ENCODE measurements at places on chromosomes 4 and X. TPM values are rescaled to one million over a fixed set of nuclear protein-coding genes. Genes with fewer than 3 reads are reported as not detected.

- no peak for DNase-seq
- no peaks in the 10 kb centered on the region for H3K4me1 ChIP-seq
- H3K27ac ChIP-seq = no peak overlapping the region
- no peak overlapping the region for H3K4me3 ChIP-seq
Observed at GRCh38 chrX:84717343-84717742, 215.1 kb upstream of the HDX start.

- DNase-seq = no peak
- no peaks in the 10 kb centered on the region for H3K27me3 ChIP-seq
- no peaks in the 10 kb centered on the region for H3K36me3 ChIP-seq
- no peaks in the 10 kb centered on the region for H3K4me1 ChIP-seq
- no peak overlapping the region for H3K27ac ChIP-seq
Observed at GRCh38 chrX:120087289-120088017, 10.0 kb upstream of the RHOXF2B start.

DNA sequence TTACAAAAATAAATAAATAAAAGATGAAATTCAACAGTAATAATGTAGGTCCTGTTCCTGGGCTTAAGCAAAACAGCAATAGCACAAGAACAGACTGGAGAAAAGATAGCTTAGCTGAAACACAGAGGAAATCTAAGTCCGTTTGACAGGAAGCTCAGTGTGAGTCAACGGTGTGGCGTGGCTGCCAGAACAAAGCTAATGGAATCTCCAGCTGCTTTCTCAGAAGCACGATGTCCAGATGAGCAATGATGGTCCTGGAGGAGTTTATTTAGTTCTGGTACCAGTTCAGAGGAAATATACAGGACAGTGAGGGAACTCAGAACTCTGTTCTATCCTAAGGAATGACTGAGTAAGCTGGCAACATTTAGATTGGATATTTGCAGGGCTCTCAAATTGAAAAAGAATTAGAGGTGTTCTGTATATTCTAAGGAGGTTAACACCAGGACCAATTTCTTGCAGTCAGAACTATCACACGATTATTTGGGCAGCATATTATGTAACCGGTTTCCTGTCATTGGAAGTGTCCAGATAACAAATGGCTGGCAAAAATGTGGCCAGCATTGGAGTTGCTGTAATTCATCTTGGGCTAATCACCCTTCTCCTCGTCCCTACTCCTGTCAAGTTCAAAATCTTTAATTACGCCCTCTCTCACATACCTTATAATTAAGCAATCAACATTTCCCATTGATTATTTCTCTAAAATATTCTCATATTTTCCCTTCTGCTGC lies 12.7 kb downstream of the GAB3 start:
- H3K27ac ChIP-seq = no peak overlapping the region
- H3K36me3 ChIP-seq = no peaks in the 10 kb centered on the region
- H3K27me3 ChIP-seq = no peaks in the 10 kb centered on the region
- H3K4me3 ChIP-seq = no peak overlapping the region
- H3K4me1 ChIP-seq = peaks cover 20% of the 10 kb centered on the region

GRCh38 chr4:185464183-185464582 lies 7.3 kb downstream of the CCDC110 start:
- peaks cover 3% of the 10 kb centered on the region for H3K27me3 ChIP-seq
- H3K27ac ChIP-seq = no peak overlapping the region
- no peaks in the 10 kb centered on the region for H3K4me1 ChIP-seq
- no peaks in the 10 kb centered on the region for H3K36me3 ChIP-seq

- DNase-seq = peak; percentile 19
- H3K4me3 ChIP-seq = no peak overlapping the region
- no peaks in the 10 kb centered on the region for H3K36me3 ChIP-seq
- H3K27ac ChIP-seq = peak overlapping the region; percentile 59
Observed at GRCh38 chrX:46841346-46841745, 4.5 kb downstream of the RP2 start.

DNA sequence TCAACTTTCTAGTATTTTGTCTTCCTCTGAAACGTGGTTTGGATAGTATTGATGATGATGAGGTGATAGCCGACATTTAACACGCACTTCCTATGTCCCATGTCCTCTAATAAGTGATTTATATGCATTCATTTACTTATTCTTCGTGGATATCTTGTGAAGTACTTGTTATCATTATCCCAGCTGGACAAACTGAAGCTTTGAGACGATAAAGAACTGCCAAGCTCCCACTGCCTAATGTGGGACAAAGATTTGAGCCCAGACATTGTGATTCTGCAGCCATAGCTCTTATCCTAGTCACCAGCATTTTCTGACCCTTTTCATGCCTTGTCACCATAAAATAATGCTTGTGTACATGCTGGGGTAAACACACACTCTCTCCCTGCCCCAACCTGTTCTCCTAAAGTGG lies 92.5 kb downstream of the RAPGEF2 start:
- H3K36me3 ChIP-seq = no peaks in the 10 kb centered on the region
- H3K27me3 ChIP-seq = no peaks in the 10 kb centered on the region
- no peak overlapping the region for H3K27ac ChIP-seq
- no peak for DNase-seq

GRCh38 chr4:64157397-64157796 lies 251.9 kb downstream of the TECRL start:
- no peak for DNase-seq
- H3K36me3 ChIP-seq = no peaks in the 10 kb centered on the region
- no peak overlapping the region for H3K27ac ChIP-seq
- no peaks in the 10 kb centered on the region for H3K27me3 ChIP-seq
- H3K4me1 ChIP-seq = no peaks in the 10 kb centered on the region

- no peak for DNase-seq
- H3K27me3 ChIP-seq = no peaks in the 10 kb centered on the region
- H3K27ac ChIP-seq = no peak overlapping the region
- no peaks in the 10 kb centered on the region for H3K4me1 ChIP-seq
- H3K36me3 ChIP-seq = no peaks in the 10 kb centered on the region
Observed at GRCh38 chrX:15158350-15158735, 111.5 kb downstream of the ASB9 start.

- no peaks in the 10 kb centered on the region for H3K4me1 ChIP-seq
- no peaks in the 10 kb centered on the region for H3K36me3 ChIP-seq
- no peak for DNase-seq
- H3K27ac ChIP-seq = no peak overlapping the region
- H3K27me3 ChIP-seq = no peaks in the 10 kb centered on the region
Observed at GRCh38 chrX:121032531-121032930, 14.9 kb upstream of the GLUD2 start.

GRCh38 chr4:169659716-169660670 lies 39.6 kb downstream of the CLCN3 start:
- no peaks in the 10 kb centered on the region for H3K36me3 ChIP-seq
- DNase-seq = peak; percentile 91
- H3K4me1 ChIP-seq = peaks cover 6% of the 10 kb centered on the region
- no peaks in the 10 kb centered on the region for H3K27me3 ChIP-seq
- peak overlapping the region; percentile 65 for H3K4me3 ChIP-seq
- peak overlapping the region; percentile 90 for H3K27ac ChIP-seq

DNA sequence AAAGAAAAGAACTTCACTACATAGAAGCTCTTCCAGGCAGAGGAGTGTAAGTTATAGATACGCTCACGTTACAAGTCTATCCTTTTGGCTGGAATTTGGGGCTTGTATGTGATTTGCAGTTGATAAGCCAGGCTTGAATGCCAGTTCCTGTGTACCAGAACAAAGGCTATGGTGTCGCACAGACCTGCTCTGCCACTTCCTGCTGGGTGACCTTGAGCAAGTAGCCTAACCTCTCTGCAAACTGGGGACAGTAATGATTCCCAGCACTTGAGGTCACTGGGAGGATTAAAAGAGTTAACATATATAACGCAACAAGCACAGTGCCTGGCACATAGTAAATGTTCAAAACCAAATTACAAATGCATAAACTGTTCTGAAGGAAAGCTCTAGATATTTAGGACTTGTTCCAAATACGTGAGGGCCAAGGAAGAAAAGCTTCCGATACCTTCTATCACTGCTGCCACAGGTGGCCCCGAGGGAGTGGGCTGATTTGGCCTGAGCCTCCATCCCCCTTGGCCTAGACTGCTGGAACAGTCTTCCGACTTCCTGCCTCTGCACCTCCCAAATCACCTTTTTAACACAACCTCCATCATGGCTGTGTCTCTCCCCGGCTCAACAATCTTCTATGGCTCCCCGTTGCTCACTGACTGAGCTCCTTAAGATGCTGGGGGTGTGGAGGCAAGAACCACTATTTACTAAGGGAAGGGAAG lies 1.3 kb upstream of the SOWAHD start:
- peak overlapping the region; percentile 88 for H3K27ac ChIP-seq
- no peaks in the 10 kb centered on the region for H3K36me3 ChIP-seq
- DNase-seq = no peak
- H3K27me3 ChIP-seq = no peaks in the 10 kb centered on the region
- no peak overlapping the region for H3K4me3 ChIP-seq

- H3K36me3 ChIP-seq = no peaks in the 10 kb centered on the region
- no peak overlapping the region for H3K4me3 ChIP-seq
- no peak overlapping the region for H3K27ac ChIP-seq
- no peak for DNase-seq
- H3K27me3 ChIP-seq = no peaks in the 10 kb centered on the region
Observed at GRCh38 chrX:39008549-39008948, 207.3 kb downstream of the MID1IP1 start.

DNA sequence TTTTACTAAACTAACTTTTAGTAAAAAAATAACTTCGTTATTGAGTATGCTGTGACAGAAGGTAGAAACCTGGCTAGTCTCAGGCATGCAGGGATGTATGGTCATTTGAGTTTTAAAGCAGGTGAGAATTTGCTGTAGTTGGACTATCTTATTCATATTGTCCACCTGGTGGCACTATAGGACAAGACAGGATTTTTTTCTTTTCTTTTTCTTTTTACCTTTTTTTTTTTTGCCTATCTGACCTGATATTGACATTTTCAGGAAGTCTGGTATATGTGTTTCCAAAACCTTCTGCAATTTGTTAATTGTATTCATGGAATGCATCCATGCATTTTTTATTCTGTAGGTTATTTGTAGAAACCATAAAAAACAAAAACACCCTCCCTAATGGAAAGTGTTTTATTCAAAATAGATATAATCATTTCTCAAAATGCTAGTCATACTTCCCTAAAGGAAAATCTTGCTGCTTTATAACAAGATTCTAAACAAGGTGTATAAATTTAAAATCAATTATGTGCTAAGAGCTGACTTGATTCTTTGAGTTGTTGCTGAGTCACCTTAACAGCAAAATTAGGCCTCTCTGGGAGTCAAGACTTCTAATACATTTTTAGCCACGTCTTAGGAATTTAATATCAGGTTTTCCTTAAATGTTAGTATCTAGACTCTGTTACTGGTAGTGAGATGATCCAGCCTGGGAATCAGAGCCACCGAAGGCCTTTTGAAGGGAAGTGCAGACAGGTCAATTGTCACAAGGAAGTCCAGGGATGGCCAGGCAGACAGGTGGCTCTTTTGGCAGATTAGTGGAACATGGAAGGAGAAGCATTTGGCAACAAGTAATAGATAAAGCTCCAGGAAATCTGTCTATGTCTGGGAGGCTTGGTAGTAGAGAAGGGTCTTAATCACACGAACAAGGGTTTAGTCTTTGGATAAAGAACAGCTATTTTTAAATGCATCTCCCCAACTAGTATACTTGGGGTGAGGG lies 201.3 kb upstream of the GNPDA2 start:
- H3K27me3 ChIP-seq = no peaks in the 10 kb centered on the region
- DNase-seq = no peak
- no peak overlapping the region for H3K4me3 ChIP-seq
- no peak overlapping the region for H3K27ac ChIP-seq
- no peaks in the 10 kb centered on the region for H3K4me1 ChIP-seq

DNA sequence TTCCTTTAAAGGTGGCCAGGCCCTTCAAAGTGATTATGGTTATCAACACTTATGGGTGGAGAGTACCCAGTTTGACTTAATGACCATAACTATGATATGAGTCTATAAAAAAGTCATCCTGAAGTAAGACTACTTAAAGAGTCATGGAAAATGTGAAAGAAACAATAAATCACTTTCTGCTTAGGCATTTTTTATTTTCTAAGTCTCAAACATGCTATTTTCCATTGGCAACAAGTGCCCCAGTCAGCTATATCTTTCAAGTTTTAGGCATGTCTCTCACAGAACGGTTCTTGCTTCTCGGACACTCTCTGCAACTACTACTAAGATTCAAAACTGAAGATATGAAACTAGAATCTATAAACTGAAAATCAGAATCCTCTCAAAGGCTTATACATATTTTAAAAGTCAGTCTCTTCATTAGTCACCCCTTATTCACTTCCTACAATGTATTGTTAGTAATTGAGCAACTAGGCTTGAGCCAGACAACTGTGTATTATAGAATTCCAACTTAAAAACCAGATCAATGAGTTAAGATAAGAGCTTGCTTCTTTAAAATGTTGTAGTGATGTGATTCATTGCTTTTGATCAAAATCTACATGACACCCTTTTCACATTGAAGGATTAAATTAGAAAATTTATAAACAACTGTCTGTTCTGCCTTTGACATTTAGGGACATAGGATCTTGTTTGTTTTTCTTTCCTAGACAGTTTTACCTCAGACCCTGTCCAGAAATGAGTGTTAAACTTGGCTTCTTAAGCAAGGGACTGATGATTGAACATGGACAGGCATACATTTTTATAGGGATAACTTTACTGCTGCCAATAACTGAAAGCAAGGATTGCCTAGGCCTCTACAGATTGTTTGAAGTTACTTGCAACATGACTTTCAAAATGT lies 2.9 kb downstream of the ANTXR2 start:
- H3K27me3 ChIP-seq = no peaks in the 10 kb centered on the region
- no peak overlapping the region for H3K27ac ChIP-seq
- no peak for DNase-seq
- H3K4me1 ChIP-seq = peaks cover 27% of the 10 kb centered on the region
- peaks cover 3% of the 10 kb centered on the region for H3K36me3 ChIP-seq

The MAGEC1 gene
- polyA plus RNA-seq = not detected

The ARMCX1 gene
- 0.92 TPM for polyA plus RNA-seq

The ZNF718 gene
- polyA plus RNA-seq = 5.3 TPM

The POU4F2 gene
- not detected for polyA plus RNA-seq

The ART3 gene
- not detected for polyA plus RNA-seq

The FAM47E gene
- 0.15 TPM for polyA plus RNA-seq

The DGAT2L6 gene
- not detected for polyA plus RNA-seq

The EVC2 gene
- polyA plus RNA-seq = not detected

The FAM200B gene
- 13.7 TPM for polyA plus RNA-seq

The SRPX2 gene
- polyA plus RNA-seq = not detected

The SPCS3 gene
- 59.5 TPM for polyA plus RNA-seq
